Heart left ventricle (tissue), 16 donors: ENCODE measurements at places on chromosomes 7 and 10.

- DNase-seq: peak; percentile 27
Measured at GRCh38 chr7:76998285-76998589, 33.9 kb downstream of the SPDYE17 start.

GRCh38 chr10:17734432-17735080 is 17.4 kb upstream of the TMEM236 start:
- DNase-seq: no peak

GRCh38 chr10:129415215-129416140 is 51.6 kb upstream of the MGMT start:
- no peak for DNase-seq

GRCh38 chr7:37394158-37394557 is 54.5 kb downstream of the ELMO1 start:
- no peak for DNase-seq

DNA sequence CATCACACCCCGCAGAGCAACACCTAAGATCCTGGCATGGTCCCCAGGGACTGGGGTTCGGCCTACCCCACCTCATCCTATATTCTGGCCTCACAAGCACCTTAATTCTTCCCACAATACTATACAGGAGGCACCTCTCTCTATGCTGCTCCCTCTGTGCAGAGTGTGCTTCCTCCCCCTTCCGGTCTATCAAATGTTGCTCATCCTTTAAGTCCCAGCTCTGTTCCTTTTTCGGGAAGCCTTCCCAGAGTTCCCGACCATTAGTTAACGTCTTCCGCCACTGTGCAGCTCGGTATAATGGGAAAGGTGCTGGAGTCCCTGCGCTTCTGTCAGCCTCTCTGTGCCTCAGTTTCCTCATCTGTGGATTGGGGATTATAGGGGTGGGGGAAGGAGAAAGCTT is 21.8 kb downstream of the PALD1 start:
- no peak for DNase-seq

DNA sequence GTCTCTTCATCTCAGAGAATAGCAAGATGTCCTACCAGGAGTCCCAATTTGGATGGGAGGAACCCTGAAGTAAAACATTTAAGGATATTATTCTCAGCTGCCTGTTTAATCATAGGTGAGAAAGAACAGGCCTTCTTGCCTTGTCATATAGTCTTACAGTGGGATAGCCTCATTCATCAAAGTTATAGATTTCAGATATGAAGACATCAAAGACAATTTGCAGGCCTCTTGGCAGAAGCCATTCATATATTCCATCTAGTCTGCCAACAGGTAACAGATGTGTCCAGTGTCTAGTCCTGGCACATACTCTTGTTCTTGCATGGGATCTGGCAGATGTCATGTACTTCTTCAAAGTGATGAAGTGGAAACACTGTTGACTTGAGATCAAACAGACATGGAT is 601.3 kb upstream of the GHITM start:
- no peak for DNase-seq

DNA sequence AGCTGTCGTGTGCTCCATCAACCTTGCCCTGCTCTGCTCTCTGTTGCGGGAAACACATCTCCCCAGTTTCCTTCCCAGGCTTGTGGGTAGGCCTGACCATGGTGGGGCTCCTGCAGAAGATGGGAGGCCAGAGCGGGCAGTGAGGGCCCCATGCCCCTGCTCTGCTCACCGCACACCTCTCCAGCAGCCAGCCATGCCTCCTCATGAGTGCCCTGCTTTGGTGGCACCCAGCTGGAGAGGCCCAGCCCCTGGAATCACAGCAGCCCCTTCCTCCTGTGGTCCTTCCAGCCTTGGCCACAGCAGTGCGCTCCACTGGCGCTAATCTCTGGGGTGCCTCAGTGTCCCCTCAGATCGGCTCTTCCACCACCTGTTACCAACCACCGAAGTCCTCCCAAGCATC is 4.2 kb upstream of the OPN4 start:
- DNase-seq: peak; percentile 46

GRCh38 chr10:1127629-1128028 is 71.4 kb downstream of the WDR37 start:
- DNase-seq: peak; percentile 1

GRCh38 chr10:90042075-90042474 is 340.7 kb downstream of the KIF20B start:
- no peak for DNase-seq

GRCh38 chr7:47914717-47915615 is 33.3 kb downstream of the PKD1L1 start:
- no peak for DNase-seq

GRCh38 chr7:44366986-44367385 is 41.6 kb upstream of the CAMK2B start:
- DNase-seq: no peak

DNA sequence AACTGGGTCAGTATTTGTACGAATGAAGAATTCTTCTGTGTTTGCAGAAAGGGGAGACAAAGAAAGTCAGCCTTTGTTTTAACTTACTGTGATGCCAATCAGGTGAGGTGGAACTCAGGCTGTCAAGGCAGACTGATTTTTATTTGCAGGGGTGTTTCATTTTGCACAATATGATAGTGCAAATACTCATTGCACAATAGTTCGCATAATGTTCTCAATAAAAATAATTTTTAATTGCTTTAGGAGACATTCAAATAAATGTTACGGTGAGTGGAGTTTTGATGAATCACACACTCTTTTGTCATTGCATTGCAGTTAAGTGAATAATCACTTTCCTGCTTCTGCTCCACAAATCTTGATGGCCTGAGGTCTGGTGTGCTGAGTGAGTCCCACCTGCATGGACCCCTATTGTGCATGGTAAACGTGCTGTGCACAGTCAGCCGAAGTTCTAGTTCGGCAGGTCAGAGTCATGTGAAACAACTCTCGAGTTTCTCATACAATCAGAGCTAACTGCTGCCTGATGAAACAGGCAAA is 141.3 kb upstream of the FZD8 start:
- DNase-seq: no peak

DNA sequence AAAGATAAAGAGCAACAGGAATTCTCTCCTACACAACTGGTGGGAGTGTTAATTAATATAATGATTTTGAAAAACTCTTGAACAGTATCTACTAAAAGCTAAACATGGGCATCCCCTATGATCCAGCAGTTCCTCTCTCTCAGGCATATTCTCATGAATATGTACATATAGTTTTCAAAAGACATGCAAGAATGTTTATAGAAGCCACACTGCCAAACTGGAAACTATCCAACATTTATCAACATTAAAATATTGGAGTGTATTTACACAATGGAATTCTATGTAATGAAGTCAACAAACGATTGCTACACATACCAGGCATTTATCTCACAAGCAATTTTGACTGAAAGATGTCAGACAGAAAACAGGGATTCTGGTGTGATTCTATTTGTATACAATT is 404.5 kb upstream of the ANKRD30A start:
- DNase-seq: no peak

GRCh38 chr10:6234371-6234770 is 31.6 kb downstream of the PFKFB3 start:
- DNase-seq: no peak

DNA sequence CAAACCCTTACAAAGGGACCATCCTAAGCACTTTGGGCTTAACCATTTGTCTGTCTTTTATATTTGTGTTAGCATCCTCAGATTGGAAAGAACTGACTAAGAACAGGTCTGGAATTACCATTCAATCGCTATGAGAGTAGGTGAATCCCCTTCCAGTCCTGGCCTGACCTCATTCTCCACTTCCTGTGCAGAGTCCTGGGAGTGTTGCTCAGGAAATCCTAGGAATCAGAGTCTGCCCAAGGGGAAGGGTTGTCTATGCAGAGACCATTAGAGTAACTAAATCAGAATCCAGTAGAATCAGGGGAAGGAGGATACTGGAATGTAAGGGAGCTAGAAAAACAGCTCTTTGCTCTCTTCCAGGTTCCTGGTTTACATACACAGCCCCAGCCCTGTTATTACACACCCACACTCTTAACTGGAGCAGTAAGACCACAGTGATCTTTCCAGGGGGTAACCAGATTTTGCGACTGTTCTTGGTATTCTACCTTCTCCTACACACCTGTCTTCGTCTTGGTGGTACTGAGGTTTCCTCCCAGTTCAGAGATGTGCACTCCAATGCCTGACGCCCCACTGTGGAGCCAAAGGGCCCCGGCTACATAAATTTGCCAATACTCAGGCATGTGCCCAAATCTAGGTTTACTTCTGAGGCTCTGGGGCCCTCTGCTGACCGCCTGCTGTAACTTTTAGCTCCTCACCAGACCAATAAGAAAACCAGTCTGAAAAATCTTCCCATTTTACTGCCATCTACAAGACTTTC is 103.7 kb downstream of the RNF216 start:
- peak; percentile 79 for DNase-seq
